ENCODE measurements at places on chromosomes 2 and 18.

GRCh38 chr2:214264171-214264570 is 146.7 kb upstream of the VWC2L start:
- no peak for DNase-seq

DNA sequence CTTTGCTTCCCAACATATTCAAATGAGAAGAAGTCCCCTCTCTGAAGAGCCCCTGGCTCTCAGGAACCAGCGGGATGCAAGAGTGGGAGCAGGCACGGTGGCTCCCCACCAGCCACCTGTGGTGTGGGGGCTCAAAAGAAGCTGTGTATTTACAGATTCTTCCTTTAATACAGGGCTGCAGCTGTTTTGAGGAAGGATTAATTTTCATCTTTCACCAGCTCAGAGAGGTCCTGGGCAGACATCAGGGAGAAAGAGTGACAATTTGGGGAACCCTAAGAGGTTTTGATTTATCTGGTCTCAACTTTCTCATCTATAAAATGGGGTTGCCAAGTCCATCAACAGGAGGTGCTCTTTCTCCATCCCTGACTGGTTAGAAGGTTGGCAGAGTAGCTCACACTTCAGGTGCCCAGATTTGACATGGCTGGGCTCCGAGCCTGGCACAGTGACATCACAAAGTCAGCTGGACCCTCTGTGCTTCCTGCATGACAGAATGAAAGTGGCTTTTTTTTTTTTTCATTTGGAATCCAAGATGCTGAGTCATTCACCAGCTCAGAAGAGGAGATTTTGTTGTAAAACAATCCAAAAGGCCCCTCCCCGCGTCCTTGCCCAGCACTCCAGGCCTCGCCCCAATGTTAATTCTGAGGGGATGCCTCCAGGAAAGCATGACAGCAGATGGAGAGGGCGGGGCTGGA is 15.5 kb upstream of the SIX2 start:
- peak; percentile 7 for DNase-seq

DNA sequence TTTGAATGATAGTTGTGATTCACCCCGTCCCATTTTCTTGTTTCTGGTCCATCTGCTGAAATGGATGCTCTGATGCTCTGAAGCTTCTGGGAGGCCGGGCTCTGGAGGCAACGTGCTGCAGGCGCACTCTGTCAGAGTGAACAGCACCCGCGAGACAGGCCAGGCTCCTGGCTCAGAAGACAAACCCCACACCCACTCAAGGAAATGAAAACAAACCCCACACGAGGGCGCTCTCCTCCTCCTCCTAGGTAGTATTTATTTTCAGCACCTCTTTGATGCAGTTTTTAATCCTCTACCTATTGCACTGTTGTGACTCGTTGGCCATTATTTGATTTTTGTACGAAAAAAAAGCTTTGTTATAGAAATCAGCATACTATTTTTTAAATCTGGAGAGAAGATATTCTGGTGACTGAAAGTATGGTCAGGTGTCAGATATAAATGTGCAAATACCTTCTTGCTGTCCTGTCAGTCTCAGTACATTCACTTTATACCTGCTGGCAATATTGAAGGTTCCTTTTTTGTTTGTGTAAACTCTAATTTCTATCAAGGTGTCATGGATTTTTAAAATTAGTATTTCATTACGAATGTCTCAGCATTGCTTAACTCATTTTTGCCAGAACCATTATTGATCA is 10.3 kb upstream of the CHST10 start:
- DNase-seq, result no peak

- DNase-seq, result no peak
These were observed 1.2 kb upstream of the ALPK2 start for GRCh38 chr18:58630071-58630470.

- DNase-seq, result no peak
These were observed 40.1 kb downstream of the SCN3A start for GRCh38 chr2:165163761-165164160.

DNA sequence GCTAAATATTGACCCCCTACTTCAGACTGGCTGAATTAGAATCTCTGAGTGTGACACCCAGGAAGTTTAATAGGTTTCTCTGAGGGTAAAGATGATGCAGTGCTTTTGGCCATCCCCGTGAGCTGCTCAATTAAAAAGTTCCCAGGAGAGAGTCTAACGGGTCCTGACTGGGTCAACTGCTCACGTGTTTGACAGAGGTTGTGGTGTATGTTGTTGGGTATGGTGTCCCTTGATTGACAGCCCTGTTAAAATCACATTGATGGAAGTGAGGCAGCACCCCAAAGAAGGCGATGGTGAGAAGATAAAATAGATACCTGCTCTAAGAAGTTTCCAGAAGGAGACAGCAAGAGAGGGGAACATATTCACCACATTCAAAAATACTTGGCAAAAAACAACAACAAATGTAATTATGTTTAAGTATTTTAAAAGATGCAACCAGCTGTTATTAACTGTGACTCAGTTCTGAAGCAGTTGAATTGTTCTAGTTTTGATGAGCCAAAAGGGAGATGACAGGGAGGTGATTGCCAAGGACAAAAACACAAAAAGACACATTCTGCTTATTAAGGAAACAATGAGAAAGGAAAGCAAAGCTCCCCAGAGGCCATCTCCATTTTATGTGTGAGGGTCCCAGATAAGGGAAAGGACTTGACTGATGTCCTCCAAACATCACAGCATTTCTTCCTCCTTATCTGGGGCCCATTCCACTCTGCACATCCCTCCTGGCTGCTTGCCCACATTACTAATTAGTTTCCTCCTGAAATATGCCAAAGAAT is 11.5 kb upstream of the GMCL1 start:
- DNase-seq, result no peak

GRCh38 chr2:59019566-59020159 is 778.5 kb upstream of the FANCL start:
- DNase-seq, result no peak

GRCh38 chr2:202687276-202687675 is 52.5 kb downstream of the FAM117B start:
- DNase-seq, result no peak

Data from SHP77 treated with DMSO at 0.1 percent for 48 hours (cell line).